ENCODE measurements at places on chromosomes 11 and 22. TPM values are rescaled to one million over a fixed set of nuclear protein-coding genes. Genes with fewer than 3 reads are reported as not detected.

Gene LAMTOR1
- total RNA-seq, result 96.2 TPM

Gene KRTAP5-11
- not detected for total RNA-seq

Gene RAG1
- 0.70 TPM for total RNA-seq

Gene CHRNA10
- 2.4 TPM for total RNA-seq

Gene CNIH2
- total RNA-seq, result 11.8 TPM

Gene JAM3
- 30.0 TPM for total RNA-seq

Gene ZC3H12C
- total RNA-seq, result 4.4 TPM

Gene OR5B21
- total RNA-seq, result not detected

Gene NCAM1
- 2.2 TPM for total RNA-seq

Gene KIF18A
- total RNA-seq, result 25.9 TPM

Gene CDHR5
- total RNA-seq, result 0.46 TPM

Gene CHRM1
- not detected for total RNA-seq

Gene FTH1
- total RNA-seq, result 1,505 TPM

Gene POTEH
- not detected for total RNA-seq

Gene JOSD1
- 18.3 TPM for total RNA-seq

Gene GPHA2
- 1.3 TPM for total RNA-seq

Gene CD3D
- total RNA-seq, result not detected

Gene SYT9
- total RNA-seq, result 0.63 TPM

All from H9 (cell line).